Upper lobe of left lung (tissue), 6 donors: ENCODE measurements at places on chromosomes 5 and 9. TPM values are rescaled to one million over a fixed set of nuclear protein-coding genes. Genes with fewer than 3 reads are reported as not detected.

The HMCN2 gene
- total RNA-seq: 7.3 TPM

DNA sequence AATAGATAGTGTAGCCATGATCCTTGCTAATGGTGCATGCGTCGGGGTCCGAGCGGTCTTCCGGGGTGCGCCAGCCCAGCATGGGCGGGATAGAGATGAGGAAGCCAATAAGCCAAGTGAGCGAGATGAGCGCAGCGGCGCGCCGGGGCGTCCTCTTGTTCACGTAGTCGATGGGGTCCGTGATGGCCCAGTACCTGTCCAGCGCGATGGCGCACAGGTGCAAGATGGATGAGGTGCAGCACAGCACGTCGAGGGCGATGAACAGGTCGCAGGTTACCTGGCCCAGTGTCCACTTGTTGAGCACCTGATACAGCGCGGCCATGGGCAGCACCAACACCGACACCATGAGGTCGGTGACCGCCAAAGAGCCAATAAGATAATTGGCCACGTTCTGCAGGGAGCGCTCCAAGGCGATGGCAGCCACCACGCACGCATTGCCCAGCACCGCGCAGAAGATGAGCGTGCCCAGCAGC is 1.1 kb downstream of the HTR1A start:
- DNase-seq: no peak

DNA sequence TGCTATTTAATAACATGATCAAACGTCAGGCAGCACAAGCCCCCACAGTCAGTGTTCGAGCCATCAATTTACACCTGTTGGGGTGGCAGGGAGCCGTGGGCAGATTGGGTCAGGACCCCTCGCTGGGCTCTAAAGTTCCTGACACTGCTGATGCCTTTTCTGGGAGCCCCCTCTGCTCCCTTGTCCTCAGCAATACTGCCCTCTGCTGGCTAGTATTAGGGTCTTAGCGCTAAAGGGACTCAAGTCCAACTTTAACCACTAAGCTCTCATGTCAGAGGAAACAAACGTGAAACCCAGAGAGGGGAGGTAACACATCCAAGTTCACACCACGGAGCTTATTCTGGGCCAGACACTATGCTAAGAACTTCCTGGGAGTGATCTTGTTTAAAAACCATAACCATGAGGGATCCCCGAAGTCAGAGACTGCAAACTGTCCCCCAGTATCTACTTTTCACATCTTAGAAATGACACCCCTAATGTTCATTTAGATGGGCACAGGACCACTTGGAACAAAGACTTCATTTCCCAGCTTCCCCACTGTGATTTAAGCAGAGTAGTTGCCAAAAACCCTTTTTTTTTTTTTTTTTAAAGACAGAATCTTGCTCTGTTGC is 20.4 kb downstream of the ANKS6 start:
- no peak for DNase-seq

The NRARP gene
- 13.0 TPM for total RNA-seq

GRCh38 chr9:127942216-127943010 is 4.8 kb upstream of the DPM2 start:
- peak; percentile 87 for DNase-seq

The LRSAM1 gene
- 26.5 TPM for total RNA-seq

DNA sequence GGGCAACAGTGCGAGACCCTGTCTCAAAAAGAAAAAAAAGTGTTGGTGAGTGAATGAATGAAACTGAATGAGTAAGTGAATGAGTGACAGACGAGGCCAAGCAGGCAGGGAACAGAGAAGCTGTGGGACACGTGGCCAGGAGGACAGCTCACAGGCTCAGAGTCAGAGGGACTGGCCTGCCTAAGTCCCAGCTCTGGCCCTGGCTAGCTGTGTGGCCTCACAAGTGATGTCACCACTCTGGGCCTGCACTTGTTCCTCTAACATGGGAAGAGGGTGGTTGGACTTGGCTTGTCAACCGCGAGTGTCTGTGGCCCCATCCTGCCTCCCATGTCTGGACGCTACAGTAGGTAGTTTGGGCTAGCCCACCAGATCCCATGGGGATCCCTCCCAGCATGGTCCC is 4.7 kb upstream of the PLPP7 start:
- DNase-seq: no peak

The DOLK gene
- total RNA-seq: 5.7 TPM

The SH3TC2 gene
- total RNA-seq: 1.5 TPM

The SPAAR gene
- total RNA-seq: 11.3 TPM

DNA sequence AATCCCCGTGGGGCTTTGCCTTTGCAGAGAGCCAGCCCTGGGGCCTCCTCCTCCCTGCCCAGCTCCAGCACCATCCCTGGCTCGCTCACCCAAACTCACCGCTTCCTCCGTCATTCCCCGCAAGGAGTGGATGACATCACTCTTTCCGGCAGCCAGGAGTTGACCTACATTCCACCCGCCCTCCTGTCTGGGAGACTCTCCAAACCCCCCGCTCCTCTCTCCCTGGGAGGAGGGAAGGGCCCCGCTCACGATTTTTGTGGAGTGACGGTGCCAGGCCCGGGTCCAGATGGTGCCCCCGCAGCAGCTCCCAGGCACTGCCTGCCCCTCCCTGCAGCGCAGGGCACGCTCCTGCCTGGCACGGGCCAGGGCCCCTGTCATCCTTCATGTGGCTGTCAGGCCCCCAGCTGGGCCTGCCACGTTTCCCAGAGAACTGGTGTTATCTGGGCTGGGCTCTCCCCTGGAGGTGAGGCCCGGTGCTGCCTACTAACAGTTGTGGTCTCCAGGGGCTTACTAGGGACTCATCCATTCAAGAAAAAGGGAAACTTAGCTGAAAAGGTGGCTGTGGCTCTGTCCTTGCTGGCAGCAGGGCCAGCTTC is 52.3 kb downstream of the NTNG2 start:
- peak; percentile 76 for DNase-seq

The GPR150 gene
- total RNA-seq: 0.74 TPM

- DNase-seq: no peak
These were observed 126.4 kb downstream of the MAT2B start for GRCh38 chr5:163631856-163632255.

GRCh38 chr5:40552981-40553380 is 126.7 kb upstream of the PTGER4 start:
- DNase-seq: no peak

- no peak for DNase-seq
These were observed 153.6 kb downstream of the SNX18 start for GRCh38 chr5:54671111-54671531.

- DNase-seq: no peak
These were observed 11.9 kb downstream of the FAM240B start for GRCh38 chr9:38707885-38708637.

- DNase-seq: no peak
These were observed 8.5 kb downstream of the GOLPH3 start for GRCh38 chr5:32165597-32165996.

DNA sequence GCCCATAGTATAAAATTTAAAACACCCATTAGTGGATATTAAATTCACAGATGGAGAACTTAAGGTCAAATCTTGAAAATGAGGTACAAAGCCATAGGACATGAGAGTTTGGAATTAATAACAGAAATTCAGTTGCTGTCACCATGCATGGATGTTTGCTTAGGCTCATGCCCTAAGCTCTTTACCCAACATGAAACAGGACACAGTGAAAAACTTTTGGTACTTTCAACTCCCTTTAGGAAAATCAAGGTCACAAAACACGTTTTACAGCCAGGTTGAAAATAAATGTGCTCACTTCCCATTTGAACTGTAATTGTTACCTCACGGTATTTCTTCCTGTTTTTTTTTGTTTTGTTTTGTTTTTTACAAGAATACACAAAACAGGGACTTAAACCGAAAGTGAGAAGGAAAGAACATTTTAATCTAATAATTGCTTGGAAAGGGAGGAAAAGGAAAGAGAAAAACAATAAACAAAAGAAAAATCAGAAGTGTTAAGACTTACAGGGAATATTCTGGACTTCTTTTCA is 6.1 kb upstream of the TOPORS start:
- DNase-seq: no peak

GRCh38 chr9:110290001-110290400 is 33.7 kb upstream of the TXN start:
- no peak for DNase-seq

The ATP6V0E1 gene
- 201 TPM for total RNA-seq
